RCC 7860 (cell line): ENCODE measurements at places on chromosomes 7 and 10.

- no peak for DNase-seq
These were observed 10.5 kb upstream of the PPIF start for GRCh38 chr10:79336739-79337138.

GRCh38 chr7:26686448-26686981 lies 177.9 kb downstream of the SKAP2 start:
- peak; percentile 56 for DNase-seq

DNA sequence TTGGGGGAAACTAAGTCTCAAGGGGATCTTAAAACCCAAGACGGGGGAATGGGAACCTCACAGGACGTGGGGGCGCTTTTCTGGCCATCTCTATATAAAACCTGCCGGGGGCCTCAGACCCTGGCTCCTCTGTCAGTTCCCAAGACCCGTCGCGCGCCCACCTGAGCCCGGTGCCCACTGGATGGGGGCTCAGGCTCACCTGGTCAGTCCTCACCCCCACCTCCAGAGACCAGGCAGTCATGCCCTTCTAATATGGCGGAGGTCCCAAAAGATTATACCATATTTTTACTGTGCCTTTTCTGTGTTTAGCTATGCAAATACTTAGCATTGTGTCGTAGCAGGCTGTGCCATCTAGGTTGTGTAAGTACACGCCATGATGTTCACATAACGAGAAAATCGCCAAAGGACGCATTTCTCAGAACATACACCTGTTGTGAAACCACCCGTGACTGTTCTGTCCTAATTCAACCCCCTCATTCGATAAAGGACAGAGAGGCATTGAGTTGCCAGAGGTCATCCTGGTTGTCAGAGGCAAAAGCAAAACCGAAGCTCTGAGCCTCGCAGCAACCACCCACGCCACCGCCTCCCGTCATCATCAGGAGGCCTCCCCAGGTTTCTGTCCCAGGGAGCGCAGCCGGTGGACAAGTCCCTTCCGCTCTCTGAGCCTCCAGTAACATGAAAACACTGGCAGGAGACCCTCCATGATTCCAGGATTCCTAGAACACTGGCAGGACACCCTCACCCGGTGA lies 28.9 kb downstream of the OAT start:
- DNase-seq: no peak

GRCh38 chr7:112205343-112206237 lies 609 bp downstream of the DOCK4 start:
- DNase-seq: no peak

DNA sequence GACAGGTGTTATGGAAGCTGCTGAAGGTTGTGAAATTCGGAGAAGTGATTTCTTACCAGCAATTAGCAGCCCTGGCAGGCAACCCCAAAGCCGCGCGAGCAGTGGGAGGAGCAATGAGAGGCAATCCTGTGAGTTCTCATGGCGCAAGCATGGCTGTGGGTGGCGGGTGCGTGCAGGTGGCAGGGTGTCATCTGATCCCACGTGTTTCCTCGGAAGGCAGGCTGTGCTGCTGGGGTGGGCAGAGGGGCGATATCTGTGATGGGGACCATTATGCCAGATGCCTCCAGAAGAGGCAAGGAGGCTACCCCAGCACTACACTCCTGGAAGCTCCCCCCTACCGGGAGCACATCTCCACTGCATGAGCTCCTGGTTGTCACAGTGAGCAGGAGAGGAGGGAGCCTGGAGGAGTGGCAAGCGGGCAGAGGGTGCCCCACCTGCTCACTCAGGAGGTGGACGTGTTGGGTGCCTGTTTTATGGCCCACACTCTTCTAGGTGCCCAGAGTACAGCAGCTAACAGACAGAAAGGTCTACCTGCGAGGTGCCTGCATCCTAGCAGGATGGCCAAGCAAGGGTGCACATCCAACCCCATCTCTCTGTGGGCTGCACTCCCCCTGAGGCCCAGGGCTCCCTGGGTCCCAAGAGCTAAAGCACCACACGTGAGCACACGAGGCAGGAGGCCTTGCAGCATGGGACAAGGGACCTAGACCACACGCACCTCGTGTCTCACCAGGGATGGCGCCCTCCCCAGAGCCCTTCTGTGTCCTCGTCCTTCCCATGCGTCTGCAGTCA lies 204.7 kb downstream of the EBF3 start:
- no peak for DNase-seq
